ENCODE measurements at places on chromosomes 5 and 9. TPM values are rescaled to one million over a fixed set of nuclear protein-coding genes. Genes with fewer than 3 reads are reported as not detected.

Gene FOXD4
- 0.32 TPM for total RNA-seq

Gene SPATA24
- total RNA-seq: 3.5 TPM

Gene HMCN2
- total RNA-seq: 4.7 TPM

Gene FYB1
- total RNA-seq: 51.0 TPM

Gene TMEM215
- total RNA-seq: 0.09 TPM

Gene TTC16
- total RNA-seq: 1.3 TPM

Gene SLC12A7
- 49.5 TPM for total RNA-seq

Gene LCP2
- 82.9 TPM for total RNA-seq
